ENCODE measurements at places on chromosomes 12 and 14.
A peak's percentile ranks its signal among the peaks of the same experiment; 100 is the strongest.

DNA sequence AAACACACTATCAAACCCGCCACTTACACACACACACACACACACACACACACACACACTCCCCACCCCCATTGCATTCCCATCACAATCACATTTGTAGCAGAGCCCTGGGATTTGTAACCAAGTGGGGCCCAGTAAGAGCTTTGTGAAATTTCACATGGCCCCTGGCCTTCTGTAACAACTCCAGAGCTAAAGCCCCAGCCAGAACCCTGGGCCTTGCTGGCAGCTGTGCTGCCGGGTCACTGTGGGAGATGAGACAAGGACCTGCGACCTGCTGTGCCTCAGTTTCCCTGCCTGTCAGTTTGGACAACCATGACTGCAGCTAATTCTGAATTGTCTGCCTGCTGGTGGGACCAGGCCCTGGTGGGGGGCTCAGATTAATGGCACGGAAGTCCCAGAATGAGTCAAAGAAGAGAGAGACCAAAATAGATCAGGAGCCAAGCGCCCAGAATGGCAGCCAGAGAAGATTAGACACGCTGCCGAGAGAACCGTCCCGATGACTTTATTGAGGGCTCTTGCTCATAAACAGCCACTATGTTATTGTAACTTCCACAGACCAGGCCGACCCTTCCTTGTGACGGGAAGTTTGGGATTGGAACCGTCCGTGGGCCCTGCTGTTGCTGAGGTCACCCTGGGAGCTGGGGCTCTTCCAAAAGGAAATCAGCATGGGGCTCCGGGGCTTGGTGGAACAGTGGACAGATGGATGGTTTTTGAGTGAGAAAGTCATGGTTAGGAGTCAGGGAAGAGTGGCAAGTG lies 123.1 kb downstream of the ZFP36L1 start:
- DNase-seq: no peak

DNA sequence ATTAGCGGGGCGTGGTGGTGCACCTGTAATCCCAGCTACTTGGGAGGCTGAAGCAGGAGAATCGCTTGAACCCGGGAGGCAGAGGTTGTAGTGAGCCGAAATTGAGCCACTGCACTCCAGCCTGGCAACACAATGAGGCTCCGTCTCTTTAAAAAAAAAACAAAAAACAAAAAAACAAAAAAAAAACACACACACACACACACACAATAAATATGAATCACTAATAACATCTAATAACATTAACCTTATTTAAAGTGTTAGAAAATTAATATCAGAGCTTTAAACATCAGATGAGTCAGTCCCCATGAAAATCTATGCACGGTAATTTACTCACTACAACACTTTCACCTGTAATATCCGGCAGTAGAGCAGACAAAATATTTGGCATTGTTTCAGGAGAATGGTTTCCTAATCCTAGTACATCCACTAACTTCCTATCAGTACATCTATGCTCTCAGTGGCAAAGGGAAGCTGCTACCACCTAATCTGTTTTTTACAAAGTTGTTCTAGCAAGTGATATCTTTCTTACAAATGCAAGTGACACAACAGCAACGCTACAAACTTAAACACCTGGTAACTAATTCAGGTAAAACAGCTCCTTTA lies 36.2 kb downstream of the MED13L start:
- no peak for DNase-seq

- no peak for DNase-seq
Observed at GRCh38 chr12:53211476-53212381, 4.7 kb upstream of the ITGB7 start.

DNA sequence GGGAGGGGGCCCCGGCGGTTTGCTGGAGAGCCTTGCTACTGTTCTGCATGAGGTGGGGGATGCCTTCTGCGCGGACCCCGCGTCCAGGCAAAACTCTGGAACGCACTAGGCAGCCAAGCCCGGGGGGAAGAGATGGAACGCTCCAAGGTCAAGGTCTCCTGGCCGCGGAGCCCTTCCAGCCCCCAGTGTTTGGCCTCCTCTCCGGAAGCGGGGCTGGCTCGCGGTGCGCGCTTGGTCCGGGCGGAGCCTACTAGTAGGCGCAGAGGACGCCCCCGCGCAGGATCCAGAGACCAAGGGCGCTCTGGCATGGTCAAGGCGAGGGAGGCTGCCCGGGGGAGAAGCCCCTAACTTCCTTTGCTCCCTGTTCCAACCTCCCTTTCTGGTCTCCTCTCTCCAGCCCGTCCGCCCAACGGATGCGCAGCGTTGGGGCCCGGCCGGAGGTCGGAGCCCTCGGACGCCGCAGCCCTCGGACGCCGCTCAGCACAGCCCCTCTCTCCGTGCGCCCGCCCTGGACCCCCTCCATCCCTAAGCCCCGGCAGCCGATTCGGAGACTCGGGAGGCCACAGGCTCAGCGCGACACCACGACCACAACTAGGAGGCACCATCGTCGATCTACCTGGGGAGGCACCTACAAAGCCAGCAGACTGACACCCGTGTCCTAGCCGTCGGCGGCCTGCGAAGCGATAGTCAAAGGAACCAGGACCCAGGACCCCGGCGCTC lies 669 bp upstream of the KCNK13 start:
- DNase-seq: no peak

- DNase-seq: no peak
Observed at GRCh38 chr14:77582511-77582910, 33.9 kb downstream of the SPTLC2 start.

DNA sequence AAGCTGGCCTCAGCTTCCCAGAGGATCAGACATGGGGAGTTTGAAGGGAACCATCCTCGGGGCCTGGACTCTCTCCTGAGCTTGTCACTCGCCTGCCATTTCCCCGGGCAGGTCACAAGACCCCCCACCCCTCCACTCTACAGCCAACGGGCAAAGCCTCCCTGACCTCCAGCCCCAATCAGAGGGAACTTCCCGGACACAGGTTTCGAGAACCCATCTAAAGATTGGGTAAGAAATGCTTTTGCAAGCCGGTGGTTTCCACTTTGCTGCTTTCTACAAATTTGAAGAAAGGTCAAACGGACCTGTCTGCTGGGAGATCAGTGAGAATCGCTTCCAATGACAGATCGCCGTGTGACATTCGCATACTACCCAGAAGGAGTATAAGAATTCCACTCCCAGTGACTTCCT lies 89.6 kb downstream of the SCARB1 start:
- no peak for DNase-seq

- DNase-seq: no peak
Observed at GRCh38 chr12:93163260-93164036, 214.3 kb upstream of the NUDT4 start.

DNA sequence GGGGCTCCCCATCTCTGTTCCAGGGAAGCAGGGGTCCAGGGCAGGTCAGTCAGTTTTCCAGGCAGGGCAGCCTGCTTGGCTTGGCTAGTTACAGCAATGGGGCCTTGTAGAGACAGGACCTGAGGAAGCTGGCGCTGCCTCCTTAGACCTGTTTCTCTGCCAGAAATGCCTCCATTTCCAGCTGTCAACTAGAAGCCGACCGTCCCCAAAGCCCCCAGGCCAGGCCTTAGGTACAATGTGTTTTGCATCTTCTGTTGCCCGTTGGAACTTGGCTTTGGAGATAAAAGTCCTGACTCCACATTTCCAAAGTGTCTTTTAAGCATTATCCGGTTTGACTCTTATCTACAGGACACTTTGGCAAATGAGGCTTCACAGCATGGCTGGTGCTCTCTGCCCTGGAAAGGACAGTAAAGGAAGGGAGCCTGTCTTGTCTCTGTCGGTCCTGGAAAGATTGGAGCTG lies 42.6 kb downstream of the KRT80 start:
- DNase-seq: no peak

GRCh38 chr14:82720946-82721345 lies 1187.3 kb upstream of the SEL1L start:
- DNase-seq: no peak

- no peak for DNase-seq
Observed at GRCh38 chr12:127455347-127456265, 811.4 kb upstream of the TMEM132C start.

- DNase-seq: no peak
Observed at GRCh38 chr14:42057111-42057510, 450.4 kb downstream of the LRFN5 start.

GRCh38 chr14:69794791-69795190 lies 2.2 kb downstream of the SLC10A1 start:
- no peak for DNase-seq

GRCh38 chr14:70885343-70886022 lies 21.8 kb upstream of the PCNX1 start:
- DNase-seq: no peak

GRCh38 chr12:72792889-72793288 lies 520.7 kb downstream of the TRHDE start:
- DNase-seq: no peak

- DNase-seq: no peak
Observed at GRCh38 chr12:25767606-25768005, 190.9 kb upstream of the RASSF8 start.

GRCh38 chr14:74695406-74695805 lies 17.5 kb downstream of the AREL1 start:
- no peak for DNase-seq

DNA sequence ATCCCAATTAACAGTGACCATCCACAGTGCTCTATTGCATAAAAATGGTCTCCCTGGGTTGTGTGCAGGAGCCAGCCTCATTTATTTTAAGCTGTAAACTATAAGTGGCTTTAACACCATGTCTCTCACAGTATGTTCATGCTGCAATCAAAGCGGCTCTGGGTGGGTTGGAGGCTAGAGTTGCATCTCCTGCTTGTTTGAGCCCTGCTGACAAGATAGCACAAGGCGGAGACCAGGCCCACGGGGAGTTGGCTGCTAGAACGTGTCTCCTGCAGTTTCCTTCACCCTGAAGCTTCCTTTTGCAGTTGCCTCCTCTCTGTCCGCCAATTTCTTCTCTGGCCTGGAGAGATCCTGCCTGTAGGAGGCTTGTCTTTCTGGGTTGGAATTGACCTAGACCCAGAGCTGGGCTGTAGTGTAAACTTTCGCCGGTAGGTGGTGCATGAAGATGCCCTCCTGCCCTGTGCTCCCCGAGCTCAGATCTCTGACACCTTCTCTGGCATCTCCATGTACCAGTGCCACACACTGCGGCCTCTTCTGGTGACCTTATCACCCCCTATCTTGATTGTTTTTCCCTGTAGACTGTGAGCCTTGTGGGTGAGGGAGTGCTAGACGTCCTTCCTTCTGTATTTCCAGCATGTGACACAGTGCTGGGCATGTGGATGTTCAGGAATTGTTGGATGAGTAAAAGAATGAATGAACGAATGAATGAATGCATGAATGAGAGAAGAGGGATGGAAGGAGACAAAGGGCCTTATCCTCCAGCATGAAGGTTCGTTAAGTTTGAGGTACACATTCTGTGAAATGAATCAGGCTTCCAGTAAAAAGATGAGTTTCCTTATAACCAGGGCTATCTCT lies 10.4 kb downstream of the OTUB2 start:
- DNase-seq: peak; percentile 55

DNA sequence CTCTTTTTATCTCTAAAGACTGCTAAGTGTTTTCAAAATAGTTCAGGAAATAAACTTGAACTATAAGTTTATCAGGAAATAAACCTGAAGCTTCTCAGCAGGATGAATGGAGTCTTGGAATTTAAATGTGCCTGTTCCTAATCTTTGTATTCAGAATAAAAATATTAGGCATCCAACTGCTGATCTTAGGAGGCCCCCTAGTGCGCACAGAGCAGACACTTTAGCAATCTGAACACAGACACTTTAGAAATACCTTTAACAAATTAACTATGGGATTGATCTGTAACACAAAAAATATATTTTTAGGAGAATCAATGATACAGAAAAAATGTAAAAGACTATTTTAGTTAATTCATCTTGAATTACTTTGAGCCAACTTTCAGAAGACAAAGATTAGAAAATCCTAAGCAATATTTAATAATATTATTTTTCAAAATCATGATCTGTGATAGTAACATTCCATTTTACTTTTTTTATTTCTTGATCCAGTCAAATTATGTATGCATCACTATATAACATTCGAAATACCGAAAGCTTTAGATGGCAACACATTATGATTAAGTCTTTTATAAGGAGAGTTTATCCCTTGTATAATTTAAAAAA lies 80.9 kb downstream of the SLC41A2 start:
- DNase-seq: no peak

DNA sequence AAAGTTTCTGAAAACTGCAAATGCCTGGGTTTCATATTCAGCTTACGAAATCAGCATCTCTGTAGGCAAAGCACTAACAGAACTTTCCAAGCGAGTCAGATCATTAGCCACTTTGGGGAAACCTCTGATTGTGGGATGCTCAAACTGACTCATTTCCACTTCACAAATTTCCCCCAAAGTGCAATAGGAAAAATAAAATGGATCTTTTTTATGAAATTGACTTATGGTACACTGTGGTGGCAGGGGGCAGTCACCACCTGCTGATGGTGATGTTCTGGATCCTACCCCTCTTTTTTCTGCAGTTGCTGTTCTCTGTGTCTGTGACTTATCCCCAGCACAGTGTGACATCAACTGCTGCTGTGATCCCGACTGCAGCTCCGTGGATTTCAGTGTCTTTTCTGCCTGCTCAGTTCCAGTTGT lies 5.6 kb downstream of the TCTN1 start:
- DNase-seq: no peak

GRCh38 chr14:62097072-62097471 lies 334.9 kb downstream of the SNAPC1 start:
- DNase-seq: no peak

DNA sequence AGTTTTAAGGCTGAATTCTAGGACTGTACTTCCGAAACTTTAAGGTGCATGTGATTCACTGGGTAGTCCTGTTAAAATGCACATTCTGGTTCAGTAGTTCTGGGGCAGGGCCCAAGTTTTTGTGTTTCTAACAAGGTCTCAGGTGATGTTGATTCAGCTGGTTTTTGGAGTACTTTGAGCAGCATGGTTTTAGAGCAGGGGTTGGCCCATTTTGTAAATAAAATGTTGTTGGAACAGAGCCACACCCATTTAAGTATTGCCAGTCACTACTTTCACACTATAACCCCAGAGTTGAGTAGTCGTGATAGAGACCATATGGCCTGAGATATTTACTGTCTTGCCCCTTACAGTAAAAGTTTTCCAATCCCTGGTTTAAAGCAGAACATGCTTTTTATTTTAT lies 111.3 kb downstream of the SYNE2 start:
- DNase-seq: no peak

DNA sequence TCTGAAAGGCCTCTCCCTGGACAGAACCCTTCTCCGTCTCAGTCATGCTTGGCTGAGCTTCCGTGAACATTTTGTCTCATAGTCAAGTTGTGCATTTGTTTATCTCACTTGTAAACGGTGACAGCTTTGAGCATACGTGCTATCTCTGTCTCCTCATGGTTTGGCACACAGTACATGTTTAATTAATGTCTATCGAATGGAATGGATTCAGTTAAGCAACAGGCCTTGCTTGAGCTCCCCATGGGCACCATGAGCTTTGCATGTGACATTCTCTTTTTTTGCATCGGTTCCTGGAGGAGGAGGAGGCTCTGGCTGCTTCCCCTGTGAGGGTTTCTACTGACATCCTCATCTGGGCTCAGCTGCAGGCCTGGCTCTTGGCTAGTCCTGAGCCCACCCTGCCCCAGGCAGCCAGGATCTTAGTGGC lies 80.0 kb downstream of the PRIMA1 start:
- no peak for DNase-seq

DNA sequence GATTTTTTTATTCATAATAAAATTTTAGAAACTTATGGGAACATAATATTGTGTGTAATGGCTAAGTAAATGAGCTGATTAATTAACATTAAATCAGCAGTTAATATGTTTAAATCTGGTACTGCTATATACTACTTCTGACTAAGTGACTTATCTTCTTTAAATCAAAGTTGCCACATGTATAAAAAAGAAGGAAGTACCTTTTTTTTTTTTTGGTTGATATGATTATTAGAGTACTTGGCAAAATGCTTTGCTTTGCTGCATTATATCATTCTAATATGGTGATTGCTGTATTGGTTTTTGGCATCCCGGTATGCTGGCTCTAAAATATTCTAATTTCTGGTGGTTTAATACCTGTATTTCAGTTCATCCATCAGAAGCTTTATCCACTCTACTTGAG lies 319.1 kb upstream of the RGS6 start:
- DNase-seq: no peak
